DMS 273 treated with DMSO at 0.1 percent for 48 hours (cell line): ENCODE measurements at places on chromosomes 5 and 9.

- no peak for DNase-seq
Observed at GRCh38 chr5:53116597-53116996, 7.0 kb upstream of the MOCS2 start.

DNA sequence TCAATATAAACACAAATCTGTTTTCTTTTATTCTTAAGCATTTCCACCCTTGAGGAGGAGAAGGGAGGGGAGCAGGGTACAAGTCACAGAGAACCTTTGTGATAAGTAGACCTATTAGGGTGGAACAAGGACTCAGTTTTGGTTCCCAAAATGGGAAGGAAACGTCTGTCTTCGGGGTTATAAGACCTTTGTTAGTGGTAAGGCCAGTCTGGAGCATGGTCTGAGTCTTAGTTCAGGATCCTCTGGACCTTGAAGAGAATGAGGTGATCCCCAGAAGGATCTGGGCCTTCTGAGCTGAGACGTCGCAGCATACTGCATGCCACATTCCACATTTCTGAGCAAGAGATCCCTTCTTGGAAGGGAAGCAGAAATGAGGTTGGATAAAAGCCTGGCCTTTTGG lies 37.2 kb downstream of the FAXDC2 start:
- no peak for DNase-seq

- DNase-seq: no peak
Observed at GRCh38 chr5:58965677-58966414, 383.0 kb downstream of the RAB3C start.

GRCh38 chr5:117682416-117682815 lies 1107.8 kb upstream of the SEMA6A start:
- no peak for DNase-seq

DNA sequence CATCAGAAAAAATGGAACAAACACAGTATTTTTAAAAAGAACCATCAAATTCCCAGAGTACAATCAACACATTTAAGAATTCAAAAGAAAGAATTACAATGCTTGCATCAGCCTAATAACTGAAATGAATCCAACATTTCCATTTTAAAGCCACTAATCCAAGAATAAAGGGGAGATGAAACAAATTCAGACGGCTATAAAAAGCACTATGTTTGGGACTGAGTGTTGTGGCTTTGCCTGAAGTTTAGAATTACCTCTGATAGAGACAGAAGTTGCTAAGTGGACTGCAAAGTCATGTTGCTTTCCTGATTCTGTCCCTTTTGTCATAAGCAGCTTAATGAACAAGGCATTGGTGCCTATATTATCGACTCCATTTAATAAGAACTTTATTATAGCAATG lies 135.4 kb upstream of the RGMB start:
- DNase-seq: no peak

DNA sequence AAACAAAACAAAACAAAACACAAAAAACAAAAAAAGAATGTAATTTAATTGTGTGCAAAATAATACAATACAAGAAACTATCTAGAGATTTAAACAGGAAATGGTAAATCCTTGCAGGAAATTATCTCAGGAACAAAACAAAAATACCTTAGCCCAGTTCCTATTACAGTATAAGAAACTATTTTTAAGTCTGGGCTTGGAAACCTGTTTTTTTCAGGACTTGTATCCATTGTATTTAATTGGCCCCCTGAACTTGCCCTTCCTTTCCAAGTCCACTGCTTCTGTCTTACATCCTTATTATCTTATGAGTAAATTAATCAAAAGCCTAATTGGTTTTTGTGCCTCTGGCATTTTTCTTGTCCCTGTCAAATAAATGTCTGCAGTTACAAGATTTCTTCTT lies 48.5 kb downstream of the ST8SIA4 start:
- no peak for DNase-seq

DNA sequence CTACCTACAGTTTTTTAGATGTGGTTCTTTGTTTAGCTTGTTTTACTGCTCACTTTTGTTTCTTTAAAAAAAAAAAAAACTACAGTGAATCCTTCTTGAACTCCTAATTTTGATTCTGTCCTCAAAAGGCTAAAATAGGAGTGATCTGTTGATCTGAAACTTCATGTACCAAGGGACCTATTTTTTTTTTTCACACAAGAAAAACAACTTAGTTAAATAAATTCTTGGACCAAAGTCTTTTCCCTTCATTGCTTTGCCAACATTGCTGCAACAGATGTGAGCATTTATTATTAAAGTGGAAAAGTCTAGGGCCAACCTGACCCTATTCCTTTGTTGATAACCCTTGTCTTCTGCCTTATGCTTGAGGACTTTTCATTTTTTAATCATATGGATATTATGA lies 236.8 kb downstream of the ARHGEF28 start:
- no peak for DNase-seq

DNA sequence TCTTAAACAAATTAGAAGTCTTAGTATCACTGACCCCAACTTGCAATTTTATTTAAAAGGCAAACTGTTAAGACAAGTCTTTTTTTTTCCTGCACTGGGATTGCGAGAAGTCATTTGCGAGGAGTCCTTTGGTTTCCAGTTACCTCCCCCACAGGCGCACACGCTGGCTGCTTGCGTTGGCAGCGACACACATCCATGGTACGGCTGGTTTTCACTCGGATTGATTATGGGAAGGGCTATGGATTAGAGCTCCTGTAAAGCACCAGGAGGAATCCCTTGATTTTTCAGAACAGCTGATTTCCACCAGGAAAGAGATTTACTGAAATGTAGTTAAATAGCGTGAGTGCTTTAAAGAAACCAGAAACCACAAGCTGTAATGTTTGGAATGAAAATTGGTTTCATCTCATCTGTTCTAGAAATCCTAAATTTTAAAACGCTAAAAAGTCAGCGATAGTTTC lies 737 bp downstream of the SLC1A3 start:
- no peak for DNase-seq

DNA sequence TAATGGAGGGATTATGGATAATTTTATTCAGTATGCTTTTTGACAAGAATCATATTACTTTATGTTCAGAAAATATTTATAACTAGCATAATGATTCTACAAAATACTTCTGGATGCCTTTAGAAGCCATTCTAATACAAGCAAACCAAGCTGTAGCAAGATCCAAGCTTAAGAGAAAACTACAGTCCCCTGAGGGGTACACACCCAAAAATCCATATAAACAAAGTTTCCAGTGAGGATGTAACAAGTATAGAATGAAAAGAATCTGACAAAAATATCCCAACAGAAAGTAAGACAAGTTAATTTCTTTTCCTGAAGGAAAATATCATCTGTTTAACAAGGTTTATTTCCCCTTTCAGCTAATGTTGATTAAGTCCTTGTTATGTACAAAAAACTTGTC lies 53.9 kb downstream of the MLLT3 start:
- DNase-seq: no peak

DNA sequence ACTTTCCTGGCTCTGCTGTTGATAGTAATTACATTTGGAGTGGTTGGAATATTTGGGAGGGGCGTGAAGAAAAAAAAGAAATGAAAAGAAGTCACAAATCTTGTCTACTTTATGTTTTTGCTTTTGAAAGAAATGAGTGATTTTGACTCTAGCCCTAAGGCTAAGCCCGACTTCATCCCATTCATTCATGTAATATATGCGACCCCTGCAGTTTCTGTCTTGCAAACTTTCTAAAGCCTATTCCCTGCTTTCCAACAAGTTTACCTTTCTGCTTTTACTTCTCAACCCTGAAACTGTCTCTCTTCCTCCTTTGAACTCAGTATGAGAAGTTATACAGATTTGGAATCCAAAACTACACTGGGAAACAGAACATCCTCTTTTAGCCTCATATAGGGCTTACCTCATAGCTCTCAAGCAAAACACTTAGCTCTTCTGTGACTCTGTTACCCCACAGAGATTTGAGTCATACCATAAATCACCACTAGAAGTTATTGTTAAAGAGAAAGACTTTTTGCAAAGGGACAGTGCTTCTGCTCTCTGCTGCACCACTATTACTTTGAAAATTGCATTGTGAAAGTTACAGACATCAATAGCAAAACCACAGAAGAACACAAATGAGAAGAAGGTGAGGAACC lies 1.6 kb downstream of the CFAP95 start:
- no peak for DNase-seq

GRCh38 chr5:65075623-65076250 lies 307.0 kb downstream of the CWC27 start:
- no peak for DNase-seq

- DNase-seq: no peak
Observed at GRCh38 chr5:31362931-31363568, 168.8 kb downstream of the DROSHA start.

DNA sequence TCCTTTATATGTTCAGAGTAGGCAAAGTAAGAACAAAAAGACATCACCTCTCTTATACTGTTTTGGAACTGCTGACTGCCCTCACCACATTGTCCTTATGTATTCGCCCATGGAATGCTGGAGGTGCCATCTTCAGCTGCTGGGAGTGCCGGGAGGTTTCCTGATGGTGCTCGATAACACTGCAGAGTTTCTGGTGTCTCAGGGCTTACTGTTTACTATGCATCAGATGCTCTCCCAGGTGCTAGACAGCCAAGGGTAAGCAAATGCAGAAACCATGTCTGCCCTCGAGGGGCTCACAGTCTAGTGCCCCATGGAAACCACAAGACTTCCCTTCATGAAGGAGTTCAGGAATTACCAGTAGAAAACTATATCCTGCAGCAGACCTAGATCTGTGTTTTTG lies 70.1 kb upstream of the SMIM23 start:
- DNase-seq: no peak

DNA sequence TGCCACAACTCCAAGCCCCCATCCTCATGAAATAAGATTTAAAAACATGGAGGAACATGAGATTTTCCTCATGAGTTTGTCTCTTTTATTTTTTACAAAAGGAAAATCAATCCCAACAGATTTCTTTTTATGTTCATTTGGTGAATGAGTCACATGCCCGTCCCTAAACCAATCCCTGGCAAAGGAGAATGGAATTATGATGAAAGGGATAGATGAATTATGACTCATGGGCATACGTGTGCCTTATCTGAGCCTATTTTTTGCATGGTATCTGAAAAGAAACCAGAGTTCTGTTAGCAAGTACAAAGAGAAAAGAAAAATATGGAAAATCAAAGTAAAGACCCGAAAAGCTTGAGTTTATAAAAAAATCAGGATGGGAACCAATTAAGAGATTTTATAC lies 267.5 kb upstream of the TMEM161B start:
- no peak for DNase-seq

DNA sequence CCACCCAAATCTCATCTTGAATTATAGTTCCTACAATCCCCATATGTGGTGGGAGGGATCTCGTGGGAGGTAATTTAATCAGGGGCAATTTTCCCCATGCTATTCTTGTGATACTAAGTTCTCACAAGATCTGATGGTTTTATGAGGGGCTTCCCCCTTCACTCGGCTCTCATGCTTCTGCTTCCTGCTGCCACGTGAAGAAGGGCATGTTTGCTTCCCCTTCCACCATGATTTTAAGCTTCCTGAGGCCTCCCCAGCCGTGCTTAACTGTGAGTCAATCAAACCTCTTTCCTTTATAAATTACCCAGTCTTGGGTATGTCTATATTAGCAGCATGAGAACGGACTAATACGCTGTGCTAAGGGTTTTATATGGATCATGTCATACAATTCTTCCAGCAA lies 72.3 kb downstream of the TLE4 start:
- DNase-seq: no peak

DNA sequence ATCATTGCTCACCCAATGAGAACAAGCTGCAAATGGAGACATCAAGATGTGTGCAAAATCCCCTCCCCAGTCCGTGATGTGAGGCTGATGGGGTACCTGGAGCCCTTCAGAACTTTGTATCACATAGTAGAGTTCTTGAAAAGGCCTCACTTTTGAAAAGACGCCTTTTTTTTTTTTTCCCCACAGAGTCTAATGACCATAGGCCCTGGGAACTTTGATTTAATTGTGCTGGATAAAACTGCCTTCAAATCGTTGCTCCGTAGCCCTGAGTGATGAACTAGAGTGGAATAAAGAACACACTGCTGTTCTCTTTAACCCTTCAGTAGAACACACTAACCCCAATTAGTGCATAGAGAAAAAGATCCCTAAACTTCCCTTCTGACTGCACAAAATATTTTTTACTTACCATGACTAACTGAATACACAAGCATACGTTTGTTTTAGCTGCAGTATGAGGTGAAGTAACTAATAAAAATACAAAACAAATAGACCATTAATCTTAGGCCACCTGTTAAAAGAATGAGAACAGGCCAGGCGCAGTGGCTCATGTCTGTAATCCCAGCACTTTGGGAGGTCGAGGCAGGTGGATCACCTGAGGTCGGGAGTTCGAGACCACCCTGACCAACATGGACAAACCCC lies 15.1 kb downstream of the PSAT1 start:
- DNase-seq: no peak

DNA sequence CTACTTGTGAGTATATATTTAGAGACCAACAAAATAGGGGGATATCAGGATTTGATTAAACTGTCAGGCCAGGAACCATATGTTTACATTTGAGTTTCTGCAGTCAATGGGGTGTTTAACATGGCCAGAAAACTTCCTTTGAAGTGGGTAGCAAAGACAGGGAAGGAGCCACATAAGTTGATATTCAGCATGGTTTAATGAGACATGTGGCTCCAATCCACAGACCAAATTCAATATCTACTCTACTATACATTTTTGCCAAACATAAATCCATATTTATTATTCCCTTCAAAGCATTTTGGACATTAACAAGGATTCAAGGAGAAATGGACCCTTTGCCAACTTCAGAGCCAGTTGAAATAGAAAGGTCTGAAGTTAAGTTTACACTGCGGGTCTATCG lies 99.8 kb downstream of the TAF11L14 start:
- no peak for DNase-seq

DNA sequence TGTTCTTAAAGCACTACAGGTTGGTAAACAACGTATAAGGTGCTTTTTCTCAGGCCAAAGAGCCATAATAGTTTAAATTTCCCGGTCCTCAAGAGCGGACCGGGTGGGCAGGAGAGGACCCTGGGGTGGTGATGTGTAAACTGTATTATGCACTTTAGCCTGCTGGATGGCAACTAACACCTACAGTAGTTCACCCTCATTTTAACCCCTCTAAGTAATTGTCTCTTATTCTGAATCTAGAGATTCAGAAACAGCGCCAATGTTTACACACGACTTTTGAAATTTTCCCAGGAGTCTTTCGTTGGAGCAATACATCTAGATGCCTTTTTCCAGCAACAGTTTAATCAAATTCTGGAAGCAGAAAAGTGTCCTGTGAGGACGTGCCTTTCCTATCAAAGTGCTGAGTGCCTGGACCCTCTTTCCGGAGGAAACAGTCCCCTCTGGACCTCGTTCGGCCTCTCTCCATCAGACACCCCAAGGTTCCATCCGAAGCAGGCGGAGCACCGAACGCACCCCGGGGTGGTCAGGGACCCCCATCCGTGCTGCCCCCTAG lies 676 bp upstream of the OCLN start:
- DNase-seq: no peak

GRCh38 chr5:157214415-157214814 lies 33.8 kb downstream of the ITK start:
- DNase-seq: no peak
